ENCODE measurements at places on chromosomes 6 and 20.

GRCh38 chr6:3454273-3455010, 2.4 kb downstream of the SLC22A23 start:
- no peak for DNase-seq

DNA sequence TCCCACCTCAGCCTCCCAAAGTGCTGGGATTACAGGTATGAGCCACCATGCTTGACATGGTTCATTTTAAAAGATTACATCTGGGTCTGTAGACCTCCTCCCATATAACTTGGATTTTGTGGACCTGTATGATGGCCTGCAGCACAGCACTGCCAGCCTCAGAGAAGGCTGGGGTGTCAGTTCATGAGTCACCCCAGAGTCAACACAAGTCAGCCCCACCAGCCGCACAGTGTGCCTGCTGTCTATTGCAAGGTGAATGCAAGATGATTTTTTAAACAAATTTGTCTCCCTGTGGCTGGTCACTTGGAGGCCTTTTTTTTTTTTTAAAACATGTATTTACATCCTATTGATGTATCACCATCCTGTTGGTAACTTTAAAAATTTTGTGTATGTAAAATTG, 76.7 kb downstream of the RREB1 start:
- no peak for DNase-seq

- DNase-seq: no peak
Measured at GRCh38 chr6:52157301-52157941, 28.8 kb upstream of the IL17A start.

DNA sequence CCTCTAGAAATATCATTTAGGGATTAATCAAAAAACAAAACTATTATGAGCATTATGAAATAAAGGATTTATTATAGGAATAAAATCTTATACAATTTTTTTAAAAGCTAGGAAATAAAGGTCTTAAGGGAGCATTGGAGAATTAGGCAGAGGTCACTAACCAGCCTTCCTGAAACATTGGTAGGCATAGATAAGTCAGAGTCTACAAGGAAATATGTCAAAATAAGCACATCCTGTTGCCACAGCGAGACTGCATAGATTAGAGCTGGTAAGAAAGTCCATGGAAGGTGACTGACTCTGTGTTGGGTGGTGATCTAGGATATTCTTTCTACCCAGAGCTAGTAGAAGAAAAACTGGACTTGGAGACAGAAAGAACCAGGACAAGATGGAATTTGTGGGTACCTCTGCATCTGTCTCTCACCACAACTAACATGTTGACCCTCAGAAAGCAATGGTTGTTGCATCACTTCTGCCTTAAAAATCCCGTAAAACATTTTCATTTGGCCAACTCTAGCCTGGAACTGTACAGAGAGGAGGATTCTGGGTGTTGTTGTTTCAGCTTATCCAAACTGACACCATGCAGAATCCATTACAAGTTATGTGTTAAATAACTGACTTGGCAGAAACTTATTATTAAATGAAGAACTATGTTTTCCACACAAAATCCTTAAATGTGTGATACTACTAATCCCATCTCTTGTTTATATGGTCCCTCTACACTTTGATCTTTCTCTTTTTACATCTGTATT, 77.1 kb downstream of the FBXO5 start:
- no peak for DNase-seq

- no peak for DNase-seq
Measured at GRCh38 chr6:17635568-17635967, 35.5 kb downstream of the FAM8A1 start.

- peak; percentile 52 for DNase-seq
Measured at GRCh38 chr20:23161968-23162696, 76.0 kb upstream of the CD93 start.

DNA sequence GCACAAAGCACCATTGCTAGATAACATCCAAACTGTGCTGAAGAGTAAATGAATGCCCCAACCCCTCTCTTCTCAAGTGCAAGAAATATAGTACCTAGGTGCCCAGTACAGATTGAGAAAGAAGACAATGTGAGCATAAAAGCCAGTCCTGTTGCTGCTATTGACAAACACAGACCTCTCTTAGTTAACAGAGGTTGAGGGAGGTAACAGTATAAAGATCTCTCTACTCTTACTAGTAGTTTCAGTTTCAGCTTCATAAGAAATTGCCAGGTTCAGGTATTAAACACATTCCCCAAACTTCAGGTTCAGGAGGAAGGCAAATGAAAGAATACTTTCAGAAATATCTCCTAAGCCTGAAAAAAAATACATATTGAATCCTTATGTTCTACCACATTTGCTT, 31.4 kb downstream of the TBC1D32 start:
- no peak for DNase-seq

DNA sequence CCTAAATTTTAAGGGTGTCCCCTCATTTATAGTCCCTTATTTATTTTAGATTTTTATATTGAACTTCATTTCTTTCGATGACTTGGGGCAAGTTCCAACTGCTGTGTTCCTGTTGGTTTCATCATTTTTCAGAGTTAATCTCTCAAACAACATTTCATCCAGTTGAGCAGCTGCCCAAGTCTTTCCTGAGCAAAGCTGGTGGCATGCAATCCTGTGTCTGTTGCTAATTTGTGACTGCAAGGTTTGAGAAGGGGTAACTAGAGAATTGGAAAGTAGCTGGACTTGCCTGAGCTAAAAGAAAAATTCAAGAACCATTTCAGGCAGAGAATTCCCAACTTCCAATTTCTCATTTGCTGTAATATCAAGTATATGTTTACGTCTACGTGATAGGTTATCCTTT, 881.5 kb upstream of the SLC35B3 start:
- DNase-seq: no peak

- DNase-seq: no peak
Measured at GRCh38 chr6:149268768-149269167, 48.7 kb upstream of the TAB2 start.

DNA sequence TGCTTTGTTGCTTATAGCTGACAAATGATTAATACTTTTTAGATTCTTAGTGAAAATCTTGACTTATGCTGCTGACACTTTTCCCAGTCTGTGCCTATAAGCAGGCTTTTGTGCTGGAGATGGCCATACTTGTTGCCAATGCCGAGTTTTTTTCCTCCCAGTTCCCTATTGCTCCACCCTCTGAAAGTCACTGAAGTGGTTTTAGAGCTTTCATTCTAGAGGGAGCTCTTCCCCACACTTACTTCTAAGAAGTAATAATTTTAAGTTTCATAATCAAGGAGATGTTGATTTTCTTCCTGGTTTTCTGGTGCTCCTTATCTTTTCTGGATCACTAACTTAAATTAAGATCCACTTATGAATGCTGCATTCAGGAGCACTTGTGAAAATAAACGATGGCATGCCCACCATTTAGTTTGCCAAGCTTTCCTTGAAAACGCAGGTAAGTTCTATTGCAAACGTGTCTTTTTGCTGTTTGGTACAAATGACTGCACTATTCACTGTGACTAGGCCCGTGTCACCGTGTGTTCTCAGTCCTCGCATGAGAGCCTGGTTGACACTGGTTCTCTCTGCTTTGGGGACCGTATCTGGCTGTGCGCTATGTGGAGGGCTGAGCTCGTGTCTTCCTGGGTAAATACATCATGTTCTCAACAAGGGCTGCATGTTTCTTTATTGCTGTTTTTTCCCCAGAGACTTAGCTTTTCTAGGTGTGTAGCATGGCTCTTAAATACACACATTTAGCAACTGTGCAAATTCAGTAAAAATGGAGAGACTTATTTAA, 50.2 kb downstream of the GFRA4 start:
- no peak for DNase-seq

DNA sequence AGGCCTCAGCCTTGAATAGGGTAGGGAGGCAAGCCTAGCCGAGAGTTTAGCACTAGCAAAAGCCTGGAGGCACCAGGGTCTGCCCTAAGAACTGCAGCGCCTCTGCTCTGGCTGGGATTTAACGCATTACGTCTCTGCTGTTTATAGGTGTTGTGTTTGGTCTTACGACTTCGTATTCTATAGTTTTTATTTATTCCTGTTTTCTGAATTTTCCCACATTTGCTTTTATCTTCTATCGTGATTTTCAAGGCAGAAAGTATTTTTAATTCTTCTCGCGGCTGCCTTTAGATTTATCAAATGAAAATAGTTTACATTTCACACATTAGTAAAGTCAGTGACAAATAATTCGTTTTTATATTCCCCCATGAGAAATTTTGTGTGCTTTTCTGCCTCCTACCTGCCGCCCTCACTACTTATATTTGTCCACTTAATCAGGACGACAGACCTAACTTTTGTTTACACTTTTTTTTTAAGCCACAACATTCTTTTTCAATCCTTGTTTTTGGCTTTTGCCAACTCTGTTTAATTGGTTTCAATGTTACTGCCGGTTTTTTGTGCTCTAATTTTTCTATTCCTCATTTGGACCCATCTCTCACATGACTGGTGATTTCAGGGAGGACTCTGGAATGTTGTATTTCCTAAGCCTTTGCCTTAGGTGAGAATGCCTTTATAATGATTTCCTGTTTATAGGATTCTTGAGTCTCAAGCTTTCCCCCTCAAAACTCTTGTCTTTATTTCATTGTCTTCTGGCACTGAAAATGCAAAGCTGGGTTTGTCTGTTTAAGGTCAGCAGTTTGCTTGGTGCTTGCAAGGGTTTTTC, 1.3 kb upstream of the LZTS3 start:
- DNase-seq: no peak

- DNase-seq: no peak
Measured at GRCh38 chr20:47648943-47649342, 136.3 kb downstream of the SULF2 start.

- DNase-seq: no peak
Measured at GRCh38 chr20:62927128-62927705, 912 bp upstream of the DIDO1 start.

DNA sequence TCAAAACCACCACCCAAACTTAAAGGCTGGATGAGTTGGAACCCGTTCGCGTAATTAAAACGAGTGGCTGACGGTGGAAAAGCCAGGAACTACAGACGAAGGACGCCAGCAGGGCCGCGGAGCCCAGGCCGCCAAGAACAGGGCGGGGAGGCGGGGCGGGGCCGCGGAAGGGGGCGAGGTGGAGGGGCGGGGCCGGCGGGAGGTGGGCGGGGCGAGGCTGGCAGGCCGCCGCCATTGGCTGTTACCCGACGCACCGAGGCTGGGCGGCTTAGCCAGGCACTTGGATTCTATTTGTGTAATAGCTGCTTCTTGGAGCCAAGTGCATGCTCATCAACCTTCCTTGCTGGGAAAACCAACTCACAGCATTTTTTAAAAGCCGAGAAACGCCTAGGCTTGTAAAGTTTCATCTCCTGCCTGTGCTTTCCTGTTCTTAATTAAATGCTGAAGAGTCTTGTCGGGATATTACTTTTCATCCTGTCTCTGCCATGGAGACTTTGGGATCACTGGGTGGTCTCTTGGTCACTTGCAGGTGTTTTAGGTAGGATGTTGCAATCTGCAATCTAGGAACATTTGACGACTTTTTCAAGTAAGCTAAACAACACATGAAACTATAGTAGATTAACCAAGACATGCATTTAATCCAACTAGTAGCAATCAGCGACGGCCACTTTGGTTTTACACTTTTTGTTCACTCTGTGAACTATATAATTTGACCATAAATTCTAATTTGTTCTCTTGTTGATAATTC, 245.0 kb downstream of the ARID1B start:
- peak; percentile 94 for DNase-seq

DNA sequence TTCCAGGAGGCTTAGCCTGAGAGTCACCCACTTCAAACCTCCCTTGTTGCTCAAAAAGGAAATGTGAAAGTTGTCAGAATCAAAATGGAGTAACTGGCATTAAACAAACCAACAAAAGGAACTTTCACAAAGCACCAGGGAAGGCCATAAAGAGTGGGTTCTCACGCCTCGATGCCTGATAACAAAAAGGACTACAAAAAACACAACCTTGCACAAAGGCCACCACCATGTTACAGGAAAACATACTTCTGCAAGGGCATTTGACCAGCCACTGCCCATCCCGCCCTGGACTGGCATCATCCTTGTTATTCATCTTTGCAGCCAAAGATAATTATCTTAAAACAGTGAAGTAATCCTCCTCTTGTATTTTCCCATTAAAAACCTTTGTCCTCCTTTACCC, 34.8 kb downstream of the RNASET2 start:
- DNase-seq: no peak

DNA sequence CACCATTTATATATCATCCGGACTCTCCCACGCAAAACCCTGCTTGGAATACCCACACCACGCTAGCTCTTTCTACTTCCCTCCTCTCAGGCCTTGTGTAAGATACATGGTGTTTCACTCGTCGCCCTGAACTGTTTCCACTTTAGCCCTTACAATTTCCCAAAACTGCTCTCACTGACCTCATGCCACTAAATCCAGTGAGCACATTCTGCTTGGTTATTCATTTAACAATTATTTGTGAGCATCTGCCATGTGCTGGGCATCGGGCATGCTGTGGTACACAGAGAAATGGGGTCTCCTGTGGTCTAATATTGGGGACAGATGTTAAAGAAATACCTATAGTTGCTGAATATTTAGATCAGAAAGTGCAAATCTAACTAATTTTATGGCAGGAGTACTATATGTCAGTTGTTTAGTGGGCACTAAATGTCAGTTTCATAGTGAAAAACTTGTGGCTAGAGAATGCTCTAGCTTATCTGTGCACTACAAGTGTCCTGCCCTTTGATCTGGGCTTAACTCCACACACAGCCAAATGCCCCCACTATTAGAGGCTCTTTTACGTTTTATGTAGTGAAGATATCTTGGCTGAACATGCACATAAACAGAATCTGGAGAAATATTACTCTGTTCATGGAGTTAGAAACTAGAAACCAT, 41.0 kb downstream of the PLEKHG1 start:
- no peak for DNase-seq

GRCh38 chr6:20242397-20242796, 30.1 kb upstream of the MBOAT1 start:
- DNase-seq: no peak

DNA sequence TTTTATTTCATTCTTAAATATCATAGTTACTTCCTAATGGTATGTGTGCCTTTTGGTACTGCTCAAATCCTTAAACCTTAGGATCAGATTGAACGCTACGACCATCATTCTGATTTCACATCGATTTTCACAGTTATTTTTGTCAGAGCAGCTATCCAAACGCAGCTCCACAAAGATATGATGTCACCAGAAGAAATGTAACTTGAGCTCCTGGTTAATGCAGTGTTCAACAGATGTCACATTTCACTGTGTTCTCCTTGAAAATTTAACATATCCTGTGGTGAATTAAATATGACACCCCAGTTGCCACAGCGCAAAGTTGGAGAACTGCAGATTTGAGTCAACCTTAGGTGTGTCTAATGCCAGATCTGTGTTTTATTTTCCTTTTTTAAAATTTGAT, 81.4 kb downstream of the CTNNBL1 start:
- no peak for DNase-seq

DNA sequence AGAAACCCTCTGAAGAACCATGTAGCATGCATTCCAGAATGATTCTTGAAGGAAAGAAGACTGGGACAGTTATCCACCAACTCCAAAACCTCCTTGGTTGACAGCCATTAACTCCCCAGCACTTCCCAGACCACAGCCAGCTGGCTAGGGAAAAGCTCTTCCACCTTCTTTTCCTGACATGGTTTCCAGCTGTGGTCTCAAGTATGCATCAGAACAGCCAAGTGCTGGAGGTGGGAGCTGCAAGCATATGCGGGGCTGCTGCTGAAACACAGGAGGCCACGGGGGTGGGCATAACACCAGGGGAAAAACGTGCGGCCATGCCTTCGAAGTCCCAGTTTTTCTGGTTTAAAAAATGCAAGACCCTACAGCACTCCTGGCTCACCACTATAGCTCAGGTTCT, 108.0 kb upstream of the FAM184A start:
- DNase-seq: no peak

Measured in liver (tissue), 10 donors.